ENCODE measurements at places on chromosomes 12 and 14.
A peak's percentile ranks its signal among the peaks of the same experiment; 100 is the strongest.

DNA sequence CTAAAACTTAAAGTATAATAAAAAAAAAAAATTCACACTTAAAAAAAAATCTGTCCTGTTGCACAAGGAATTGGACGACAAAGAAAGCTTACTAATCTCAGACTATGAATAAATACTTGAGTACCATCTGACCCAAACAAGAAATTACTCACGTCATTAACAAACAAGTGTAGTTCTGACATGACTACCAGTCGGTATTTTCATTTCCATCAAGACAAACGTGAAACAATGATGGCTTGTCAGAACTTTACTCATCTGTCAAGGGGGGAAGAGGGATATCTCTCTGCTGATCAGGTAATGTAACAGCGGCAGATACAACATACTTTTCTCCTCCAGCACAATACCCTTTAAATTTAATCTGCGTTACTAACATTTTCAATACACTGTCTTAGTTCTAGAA, 78.3 kb downstream of the CDK17 start:
- DNase-seq: no peak

GRCh38 chr14:100438678-100439592, 115.8 kb downstream of the SLC25A47 start:
- peak; percentile 26 for DNase-seq

DNA sequence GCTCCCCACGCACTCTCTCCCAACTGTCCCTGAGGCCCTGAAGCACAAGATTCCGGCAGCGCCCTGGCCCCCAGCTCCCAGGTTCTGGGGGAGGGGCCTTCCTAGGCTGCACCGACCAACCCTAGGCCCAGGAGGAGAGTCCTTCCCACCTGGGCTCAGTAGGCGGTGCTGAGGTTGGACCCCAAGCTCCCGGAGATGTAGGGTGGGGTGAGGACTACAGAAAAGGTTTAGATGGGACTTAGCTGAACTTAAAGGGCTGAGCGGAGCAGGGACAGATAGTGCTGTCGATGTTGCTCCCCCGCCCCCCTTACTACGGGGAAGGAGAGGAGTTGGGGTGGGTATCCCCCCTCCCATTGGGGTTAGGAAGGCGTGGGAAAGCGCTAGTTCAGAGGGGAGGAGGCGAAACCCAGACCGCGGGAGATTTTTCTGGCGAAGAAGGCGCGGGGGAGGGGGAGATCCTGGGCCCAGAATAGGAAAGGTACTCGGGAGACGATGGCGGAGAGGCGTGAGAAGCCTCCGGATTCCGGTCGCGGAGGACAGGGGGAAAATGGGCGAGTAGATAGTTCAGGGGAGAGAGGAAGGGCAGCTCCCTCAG, 4.2 kb upstream of the BAZ2A start:
- no peak for DNase-seq

DNA sequence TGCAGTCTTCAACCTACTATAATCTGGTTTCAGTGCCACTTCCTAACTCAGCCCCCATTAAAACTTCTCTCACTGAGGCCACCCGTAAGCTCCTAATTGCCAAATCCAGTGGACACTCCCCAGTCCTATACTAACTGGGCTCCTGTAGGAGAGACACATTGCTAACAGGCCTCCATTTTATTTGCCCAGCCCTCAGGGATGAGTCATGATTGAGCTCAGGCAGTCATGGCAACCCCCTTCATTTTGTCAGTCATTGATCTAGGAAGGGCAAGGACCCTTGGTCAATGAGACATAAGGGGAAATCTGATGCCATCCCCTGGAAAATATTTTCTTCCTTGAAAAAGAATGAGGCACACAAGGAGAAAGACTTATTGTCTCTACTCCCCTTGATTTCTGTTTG, 70.1 kb upstream of the HIF1A start:
- DNase-seq: no peak

GRCh38 chr12:24996820-24997219, 47.9 kb upstream of the BCAT1 start:
- DNase-seq: no peak

DNA sequence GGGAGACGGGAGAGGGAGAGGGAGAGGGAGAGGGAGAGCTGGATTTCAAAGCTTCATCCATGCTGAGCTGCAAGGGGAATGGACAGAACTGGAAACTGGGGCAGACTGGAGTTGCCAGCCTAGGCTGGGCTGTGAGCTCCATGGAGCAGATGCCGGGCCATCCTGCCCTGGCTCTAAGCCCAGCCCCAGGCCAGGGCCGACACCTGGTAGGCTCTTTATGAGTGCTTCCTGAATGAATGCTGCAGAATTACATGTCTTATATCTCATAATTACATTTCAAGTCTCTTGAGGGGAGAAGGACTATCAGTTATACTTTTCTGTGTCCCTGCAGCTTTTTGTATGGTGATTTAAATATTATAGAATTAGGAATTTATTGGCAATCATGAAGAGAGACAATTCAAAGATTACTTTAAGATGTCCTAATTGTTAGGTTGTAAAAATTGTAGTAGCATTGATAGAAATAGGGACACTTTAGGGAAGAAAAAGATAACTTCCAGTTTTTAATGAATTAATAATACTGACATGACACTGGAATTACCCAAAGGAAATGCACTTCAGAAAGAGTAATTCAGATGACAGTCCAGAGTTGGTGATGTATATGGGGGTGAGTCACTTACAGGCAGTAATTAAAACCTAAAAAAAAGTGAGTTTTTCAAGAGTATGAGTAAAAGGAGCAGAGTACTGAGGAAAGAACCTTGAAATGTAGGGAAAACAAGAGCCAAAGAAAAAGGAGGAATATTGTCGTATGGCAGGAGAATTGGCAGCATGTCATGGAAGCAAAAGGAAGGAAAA, 29.0 kb downstream of the SCYL2 start:
- DNase-seq: no peak

DNA sequence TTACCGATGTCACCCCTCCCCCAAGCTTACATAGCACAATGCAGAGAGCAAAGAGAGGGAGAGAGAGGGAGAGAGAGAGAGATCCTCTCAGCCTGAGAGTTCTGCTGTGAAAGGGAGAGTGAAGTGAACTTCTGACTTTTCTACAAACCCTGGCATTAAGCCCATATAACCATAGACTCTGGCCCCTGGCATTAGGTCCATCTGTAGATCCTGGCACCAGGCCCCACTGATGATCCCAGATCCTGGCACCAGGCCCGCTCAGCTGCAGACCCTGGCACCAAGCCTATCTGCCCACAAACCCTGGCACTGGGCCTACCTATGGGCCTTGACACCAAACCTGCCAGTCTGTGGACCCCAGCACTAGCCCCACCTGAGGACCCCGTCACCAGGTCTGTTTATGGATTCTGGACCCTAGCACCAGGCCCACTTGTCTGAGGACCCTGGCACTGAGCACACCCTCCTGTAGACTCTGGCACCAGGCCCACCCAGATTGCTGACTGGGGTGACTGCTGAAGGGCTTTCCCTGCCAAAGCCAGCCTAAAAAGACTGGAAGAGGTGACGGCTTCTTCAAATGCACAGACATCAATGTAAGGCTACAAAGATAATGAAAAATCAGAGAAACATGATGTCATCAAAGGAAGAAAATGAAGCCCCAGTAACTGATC, 14.5 kb upstream of the KRT83 start:
- DNase-seq: no peak

DNA sequence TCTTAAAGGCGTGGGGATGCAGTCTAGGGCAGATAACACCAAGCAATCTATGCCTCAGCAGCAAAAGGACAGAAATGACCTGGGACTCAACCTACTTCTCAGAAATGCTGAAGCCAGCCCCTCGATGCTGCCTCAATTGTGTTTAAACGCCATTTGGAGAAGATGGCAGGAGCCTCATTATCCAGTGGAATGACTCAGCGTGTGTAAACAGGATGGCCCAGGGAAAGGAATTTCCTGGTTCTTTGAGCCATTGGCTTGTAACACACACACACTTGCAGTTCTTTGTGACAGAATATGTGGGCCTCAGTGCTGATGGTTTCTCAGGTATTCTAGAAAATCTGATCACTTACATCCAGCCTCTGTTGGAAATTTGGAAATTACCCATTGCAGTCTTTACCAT, 154.3 kb downstream of the NTF3 start:
- DNase-seq: no peak

DNA sequence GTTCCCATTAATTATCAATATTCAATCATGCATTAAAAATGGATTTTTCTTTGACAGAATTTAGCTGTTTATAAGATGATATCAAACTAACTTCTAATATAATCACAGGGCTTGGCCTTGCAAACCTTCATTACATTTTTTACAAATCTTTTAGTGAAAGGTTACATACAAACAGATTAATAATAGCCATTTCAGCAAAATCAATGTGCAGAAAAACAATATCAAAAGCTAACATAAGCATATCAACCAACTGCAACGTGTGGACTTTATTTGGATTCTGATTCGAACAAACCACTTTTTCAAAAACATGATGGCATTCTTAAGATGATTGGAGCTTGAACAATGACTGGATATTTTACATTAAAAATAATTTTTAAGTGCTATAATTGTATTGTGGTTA, 93.6 kb downstream of the OTX2 start:
- DNase-seq: no peak

- DNase-seq: no peak
These were observed 437.3 kb downstream of the MED13L start for GRCh38 chr12:115840159-115840558.

DNA sequence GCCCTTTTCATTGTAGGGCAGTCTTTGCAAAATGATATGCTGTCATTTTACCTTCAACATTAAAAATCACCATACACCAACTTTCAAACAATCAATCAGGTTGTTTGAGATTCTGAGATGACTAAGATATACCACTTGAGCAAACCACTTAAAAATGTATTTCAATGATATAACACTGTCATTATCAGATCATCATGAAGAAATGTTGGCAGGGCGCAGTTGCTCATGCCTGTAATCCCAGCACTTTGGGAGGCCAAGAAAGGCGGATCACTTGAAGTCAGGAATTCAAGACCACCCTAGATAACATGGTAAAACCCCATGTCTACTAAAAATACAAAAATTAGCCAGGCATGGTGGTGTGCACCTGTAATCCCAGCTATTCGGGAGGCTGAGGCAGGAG, 13.0 kb upstream of the RHOJ start:
- no peak for DNase-seq

GRCh38 chr12:96824074-96824837, 82.8 kb upstream of the NEDD1 start:
- no peak for DNase-seq

DNA sequence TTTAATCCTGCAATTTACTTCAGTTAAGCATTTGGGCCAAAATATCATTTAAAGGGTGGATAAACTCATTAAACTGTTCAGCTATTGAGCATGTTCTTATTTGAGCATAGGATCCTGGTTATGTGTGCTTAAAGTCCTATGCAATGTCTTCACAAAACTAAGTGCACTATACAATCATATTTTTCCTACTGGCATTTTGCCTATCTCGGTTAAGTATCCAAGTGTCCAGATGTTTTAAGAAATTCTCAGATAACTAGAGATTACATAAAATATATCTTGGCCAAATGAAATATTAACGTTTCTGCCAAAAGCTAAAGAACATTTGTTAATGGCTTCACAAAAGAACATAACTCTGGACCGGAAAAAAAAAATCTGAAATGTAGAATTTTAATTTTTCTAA, 250.8 kb upstream of the LRFN5 start:
- no peak for DNase-seq

DNA sequence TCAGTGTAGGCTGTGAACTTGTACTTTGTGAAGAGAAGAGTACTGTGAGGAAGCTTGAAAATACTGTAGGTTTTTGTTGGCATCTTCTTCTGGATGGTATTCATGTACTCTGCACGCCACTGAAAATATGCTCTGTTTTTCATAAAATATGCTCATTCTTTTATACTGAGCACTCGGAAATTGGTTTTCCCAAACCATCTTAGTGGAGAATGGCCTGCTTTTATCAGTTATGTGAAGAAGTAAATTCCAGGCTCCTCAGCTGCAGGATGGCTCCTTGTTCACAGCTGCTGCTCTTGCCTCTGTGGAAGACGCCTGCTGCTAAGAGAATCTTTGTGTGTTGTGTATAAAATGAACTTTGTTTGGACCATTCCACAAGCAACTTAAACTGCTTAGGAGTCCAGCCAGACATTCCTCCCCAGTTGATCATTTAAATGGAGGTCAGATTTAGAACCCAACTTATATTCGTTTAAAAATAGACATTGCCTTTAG, 443.5 kb upstream of the RGS6 start:
- no peak for DNase-seq

DNA sequence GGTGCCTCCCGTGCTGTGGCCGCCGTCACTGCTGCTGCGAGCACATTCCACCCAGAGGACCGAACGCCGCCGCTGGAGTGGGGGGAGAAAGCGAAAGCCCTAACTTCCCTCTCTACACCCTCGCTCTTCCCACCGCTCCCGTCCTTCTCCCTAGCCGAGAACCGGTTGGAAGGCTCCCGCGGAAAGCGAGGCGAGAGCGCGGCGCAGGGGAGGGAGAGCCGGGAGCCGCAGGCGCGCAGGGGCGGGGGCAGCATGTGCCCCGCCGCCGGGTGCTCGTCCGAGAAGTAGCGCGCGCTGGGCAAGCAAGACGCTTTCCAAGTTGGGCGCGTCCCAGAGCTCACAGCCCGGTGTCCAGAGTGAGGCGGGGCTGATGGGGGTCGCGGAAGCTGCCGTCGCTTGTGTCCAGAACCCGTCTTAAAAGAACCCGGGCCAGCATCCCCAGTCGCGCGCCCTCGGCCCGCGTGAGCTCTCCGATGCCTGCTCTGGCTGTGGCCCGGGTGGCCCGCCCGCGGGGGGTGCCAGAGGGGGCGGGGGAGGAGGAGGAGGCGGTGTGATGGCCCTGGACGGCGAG, at the start of gene TRHDE:
TRHDE (plus strand) TSS at position 280 of the 571 bp plus-strand sequence; CDS start at position 554, 274 bp downstream.
- DNase-seq: no peak

DNA sequence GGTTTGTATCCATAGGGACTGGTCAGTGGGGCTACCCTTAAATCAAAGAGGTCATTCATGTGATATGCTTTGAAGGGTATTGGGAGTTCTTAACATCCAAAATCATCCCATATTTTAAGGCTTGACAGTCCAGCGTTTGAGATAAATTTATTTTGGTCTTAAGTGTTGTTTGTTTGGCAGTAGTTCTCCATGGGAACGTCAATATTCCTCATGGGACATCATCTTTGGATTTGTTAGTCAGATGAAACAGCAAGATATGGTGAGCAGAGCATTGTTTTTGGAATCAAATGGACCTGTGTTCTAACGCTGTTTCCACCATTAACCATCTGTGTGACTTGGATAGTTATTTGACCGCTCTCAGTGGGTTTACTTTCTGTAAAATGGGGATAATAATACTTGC, 45.9 kb upstream of the GSG1 start:
- no peak for DNase-seq

DNA sequence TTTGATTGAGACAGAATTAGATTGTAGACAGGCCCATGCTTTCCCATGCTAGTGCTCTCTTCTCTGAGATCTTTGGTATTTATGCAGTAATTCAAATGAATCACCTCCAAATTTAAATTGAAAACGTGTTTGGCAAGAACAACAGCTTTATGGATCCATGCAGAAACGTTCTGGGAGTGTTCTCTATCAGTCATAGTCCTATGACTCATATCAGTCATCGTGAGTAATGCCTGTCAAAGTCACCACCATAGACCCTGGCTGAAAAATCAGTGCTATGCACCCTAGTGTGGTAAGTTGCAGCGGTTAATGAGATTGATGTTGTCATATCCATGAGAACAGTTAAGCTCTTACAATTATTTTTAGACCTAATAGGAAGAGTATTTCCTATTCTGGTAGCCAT, 90.1 kb upstream of the FOXG1 start:
- no peak for DNase-seq

GRCh38 chr12:102833687-102834441, 83.2 kb downstream of the PAH start:
- DNase-seq: no peak
